GM12892 (cell line): ENCODE measurements at places on chromosomes 7 and 10.

DNA sequence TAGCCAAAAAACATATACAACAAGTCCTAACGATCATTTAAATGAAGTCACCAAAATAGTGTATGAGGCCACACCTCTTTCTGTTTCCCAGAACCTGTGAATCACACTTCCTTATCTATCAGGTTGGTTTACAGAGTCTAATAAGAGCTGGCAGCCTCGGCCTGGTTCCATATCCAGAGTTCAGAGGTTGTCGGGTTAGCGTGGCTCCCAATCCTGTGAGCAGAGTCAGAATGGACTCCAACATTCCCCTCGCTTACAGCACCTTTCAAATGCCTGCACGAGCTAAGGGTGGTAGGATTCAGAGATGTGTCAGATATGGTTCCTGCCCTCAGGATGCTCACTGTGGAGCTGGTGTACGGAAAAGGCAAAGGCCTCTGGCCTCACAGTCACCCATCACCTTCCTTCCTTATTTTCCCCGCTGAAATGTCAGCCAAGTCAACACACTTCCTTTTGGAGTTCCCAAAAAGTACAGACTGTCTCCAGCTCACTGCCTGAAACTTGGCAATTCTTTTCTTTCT, 6.0 kb downstream of the IL15RA start:
- no peak for DNase-seq

- no peak for DNase-seq
These were observed 68.9 kb downstream of the ZNF467 start for GRCh38 chr7:149704507-149704906.

DNA sequence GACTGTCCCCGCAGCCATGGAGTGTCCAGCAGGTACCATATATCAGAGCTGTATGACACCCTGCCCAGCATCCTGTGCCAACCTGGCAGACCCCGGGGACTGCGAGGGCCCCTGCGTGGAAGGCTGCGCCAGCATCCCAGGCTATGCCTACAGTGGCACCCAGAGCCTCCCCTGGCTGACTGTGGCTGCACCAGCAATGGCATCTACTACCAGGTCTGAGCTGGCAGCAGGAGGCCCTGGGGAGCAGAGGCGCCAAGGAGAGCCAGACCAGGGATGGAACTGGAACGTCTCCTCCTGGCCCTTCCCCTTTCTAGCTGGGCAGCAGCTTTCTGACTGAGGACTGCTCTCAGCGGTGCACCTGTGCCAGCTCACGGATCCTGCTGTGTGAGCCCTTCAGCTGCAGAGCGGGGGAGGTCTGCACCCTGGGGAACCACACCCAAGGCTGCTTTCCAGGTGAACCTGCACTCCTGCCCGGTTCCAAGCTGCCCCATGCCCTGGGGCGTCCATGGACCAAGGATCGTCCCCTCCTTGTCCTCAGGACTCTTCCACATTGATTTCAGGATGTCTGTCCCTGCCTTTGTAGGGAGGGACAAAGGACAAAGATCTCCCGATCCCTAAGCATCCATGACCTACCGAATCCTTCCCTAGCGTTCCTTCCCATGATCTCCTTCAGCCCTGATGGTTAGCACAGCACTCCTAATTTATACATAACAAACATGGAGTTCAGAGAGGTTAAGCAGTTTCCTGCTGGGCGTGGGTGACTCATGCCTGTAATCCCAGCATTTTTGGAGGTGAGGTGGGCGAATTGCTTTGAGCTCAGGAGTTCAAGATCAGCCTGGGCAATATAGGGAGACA, 33.3 kb downstream of the EPHB4 start:
- DNase-seq, result no peak

DNA sequence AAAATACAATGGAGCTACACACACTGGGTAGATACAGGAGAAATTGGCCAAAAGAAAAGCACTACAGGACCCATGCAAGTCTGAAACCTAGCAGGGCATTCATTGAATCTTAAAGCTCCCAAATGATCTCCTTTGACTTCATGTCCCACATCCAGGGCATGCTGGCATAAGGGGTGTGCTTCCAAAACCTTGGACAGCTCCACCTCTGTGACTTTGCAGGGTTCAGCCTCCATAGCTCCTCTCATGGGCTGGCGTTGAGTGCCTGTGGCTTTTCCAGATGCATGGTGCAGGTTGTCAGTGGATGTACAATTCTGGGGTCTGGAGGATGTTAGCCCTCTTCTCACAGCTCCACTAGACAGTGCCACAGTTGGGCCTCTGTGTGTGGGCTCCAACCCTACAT, 626.3 kb upstream of the POT1 start:
- DNase-seq, result no peak

- no peak for DNase-seq
These were observed 131.0 kb downstream of the AASS start for GRCh38 chr7:122013065-122013464.

GRCh38 chr10:98338896-98339295, 70.9 kb upstream of the LOXL4 start:
- no peak for DNase-seq

GRCh38 chr10:109430799-109431198, 492.5 kb downstream of the XPNPEP1 start:
- no peak for DNase-seq

DNA sequence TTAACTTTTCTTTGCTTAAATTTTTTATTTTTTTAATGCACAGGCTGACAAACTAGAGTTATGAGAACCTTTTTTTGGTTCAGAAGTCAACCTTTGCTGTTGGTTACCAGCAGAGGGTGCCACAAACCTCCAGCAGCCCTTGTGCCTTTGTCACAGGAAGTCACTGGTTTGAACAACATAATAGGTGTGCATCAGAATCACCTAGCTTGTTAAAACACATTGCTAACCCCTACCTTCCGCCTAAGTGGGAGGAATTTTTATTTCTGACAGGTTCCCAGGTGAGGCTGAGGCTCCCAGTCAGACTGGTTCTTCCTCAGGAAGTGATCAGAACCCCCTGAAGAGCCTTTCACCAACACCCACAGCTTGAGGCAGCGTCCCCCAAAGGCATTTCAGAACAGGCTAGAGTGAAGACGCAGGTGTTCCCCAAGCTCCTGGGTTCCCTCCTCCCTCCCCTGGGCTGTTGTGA, 22.6 kb upstream of the VDAC2 start:
- peak; percentile 41 for DNase-seq

DNA sequence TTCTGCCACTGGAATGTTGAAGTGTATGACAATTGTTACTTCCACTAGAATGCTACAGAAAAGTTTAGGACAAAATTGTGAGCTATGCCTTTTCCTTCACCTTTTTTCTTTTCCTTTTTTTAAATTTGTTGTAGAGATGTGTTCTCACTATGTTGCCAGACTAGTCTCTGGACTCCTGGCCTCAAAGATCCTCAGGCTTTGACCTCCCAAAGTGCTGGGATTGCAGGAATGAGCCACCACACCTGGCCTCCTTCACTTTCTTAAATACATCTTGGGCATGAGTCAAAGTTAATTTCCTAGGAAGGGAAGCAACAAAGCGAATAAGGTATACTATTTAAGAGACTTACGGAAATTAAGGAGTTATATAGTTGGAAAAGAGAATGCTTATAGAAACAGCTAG, 2.7 kb upstream of the SNX13 start:
- DNase-seq, result no peak

- DNase-seq, result no peak
These were observed 603.5 kb downstream of the ARL4A start for GRCh38 chr7:13290975-13291374.

- no peak for DNase-seq
These were observed 75.5 kb downstream of the PAPSS2 start for GRCh38 chr10:87734987-87735827.

DNA sequence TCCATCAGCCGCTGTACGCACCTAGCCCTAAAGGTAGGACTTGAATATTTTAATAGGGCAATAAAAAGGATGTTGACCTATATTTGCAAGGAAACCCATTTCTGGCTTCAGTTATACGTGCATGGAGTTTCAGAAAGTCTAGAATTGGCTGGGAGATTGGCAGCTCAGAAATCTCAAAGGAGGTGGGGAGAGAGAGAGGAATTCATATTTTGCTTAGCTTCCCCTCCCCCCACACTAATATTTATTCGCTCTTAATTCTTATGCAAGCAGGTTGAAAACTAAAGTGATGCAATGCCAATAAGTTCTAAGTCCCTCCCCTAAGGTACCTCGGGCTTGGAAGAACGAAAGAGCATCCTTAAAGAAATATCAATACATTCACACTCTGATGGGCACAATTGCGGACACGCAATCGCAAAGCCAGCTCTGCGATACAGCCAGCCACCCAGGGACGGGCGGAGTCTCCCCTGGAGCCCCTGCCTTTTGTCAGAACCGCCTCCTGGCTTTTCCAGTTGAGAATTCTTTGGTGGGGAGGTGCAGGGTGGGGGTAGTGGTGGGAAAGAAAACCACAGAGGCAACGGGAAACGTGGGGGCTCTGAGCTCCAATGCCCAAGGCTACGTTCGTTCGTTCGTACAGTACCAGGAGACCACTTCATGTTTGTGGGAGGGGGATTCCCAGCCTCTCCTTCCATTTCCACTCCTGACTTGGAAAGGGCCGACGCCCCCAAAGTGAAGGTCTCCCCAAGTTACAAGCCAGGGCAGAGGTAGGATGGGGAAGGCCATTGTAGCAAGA, 1.3 kb downstream of the SHH start:
- DNase-seq, result no peak

- DNase-seq, result no peak
These were observed 156.5 kb downstream of the SGMS1 start for GRCh38 chr10:50467209-50467608.

GRCh38 chr10:14543904-14544210, 213.1 kb upstream of the FRMD4A start:
- DNase-seq, result no peak

GRCh38 chr7:156927571-156928405, 21.7 kb upstream of the NOM1 start:
- no peak for DNase-seq

GRCh38 chr10:3741688-3742461, 43.1 kb downstream of the KLF6 start:
- no peak for DNase-seq

DNA sequence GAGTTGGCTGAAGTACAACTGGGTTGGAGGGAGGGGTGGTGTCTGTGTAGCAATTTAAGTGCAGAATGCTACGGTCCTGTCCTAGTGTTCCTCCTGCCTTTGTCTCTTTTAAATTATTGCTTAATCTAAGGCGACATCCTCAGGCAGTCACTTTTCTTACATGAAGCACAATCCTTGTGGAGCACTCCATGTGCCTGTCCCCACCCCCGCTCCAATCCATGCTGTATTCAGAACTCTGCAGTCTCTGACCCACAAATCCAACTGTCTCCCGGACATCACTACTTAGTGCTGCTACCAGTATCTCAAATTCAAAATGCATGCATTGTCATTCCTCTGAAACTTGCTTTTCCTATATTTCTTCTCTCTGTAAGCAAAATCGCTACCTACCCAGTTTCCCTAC, 91.4 kb upstream of the FAM133B start:
- DNase-seq, result no peak

GRCh38 chr10:91344117-91344856, 65.9 kb upstream of the HECTD2 start:
- no peak for DNase-seq

DNA sequence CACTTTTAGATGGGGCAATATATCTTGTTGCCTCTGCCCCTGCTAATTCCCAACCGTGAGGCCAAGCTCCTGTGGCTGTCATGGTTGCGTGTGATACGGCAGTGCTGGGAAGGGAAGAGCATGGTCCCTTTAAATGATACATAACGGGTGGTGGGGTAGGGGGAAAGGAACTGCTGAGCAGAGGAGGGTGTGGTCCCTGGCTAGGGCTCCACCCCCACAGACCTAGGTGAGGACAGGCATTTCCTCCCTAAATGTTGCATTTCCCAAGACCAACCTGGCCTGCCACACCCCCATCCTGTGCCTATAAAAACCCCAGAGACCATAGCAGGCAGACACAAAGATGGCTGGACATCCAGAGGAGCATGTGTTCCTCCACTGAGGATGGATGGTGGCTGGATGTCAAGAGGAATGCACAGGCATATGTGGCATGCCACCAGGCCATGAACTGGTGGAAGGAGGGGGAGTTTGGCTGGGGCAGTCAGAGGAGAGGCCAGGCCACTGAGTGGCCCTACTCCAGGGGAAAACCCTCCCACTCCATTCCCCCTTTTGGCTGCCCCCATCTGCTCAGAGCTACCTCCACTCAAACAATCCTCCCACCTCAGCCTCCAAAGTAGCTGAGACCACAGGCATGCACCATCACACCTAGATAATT, 104.0 kb downstream of the PLXDC2 start:
- no peak for DNase-seq

DNA sequence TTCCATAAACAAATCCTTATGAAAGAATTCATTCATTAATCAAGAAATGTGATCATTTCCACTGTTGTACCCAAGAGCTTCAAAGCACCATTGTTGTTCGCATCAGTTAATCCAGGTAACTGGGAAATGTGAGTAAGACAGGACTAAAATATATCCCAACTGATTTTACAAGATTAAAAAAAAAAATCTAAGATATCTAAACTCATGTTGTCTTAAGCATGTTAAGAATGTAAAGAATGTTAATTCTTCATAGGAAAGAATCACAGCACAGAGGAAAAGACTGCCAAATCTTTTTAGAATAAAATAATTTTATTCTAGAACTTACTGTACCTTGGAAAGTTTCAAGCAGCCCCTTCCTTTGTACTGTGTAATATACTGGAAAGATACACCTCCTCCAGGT, 16.4 kb downstream of the FZD1 start:
- DNase-seq, result no peak

DNA sequence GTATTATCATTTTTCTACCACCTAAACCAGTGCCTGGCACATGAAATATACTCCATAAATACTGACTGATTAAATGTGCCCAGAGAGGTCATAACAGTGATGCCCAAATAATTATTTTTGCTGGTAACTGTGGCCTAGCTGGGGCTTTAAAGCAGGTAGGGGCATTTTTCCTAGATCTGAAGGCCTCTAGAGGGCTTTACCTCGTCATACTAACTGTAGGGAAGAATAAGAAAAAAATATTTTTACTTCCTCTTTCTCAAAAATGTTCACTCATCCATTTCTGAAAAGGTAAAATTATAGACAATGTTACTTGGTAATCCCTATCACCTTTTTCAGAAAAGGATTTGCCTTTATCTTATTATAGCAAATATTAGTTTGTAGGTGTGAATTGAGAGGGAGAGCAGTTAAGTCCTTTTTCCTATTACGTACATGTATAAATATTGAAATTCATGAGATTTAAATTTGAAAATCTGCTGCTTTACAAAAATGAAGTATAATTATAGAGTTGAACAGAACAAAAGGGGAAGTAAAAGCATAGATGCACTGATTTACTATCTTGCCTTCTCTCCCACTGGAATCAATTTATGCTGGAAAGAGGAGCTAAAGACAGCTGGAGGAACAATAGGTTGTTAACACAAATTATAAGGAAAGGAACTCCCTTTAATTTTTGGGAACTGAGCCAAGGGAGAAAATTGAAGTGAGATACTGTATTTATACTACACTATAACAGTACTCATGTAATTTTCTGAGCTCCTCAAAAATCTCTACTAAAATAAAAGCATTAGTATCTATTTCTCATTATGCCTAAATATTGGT, 71.5 kb upstream of the NOBOX start:
- no peak for DNase-seq

- DNase-seq, result no peak
These were observed 132.3 kb upstream of the PLXDC2 start for GRCh38 chr10:19683960-19684359.

DNA sequence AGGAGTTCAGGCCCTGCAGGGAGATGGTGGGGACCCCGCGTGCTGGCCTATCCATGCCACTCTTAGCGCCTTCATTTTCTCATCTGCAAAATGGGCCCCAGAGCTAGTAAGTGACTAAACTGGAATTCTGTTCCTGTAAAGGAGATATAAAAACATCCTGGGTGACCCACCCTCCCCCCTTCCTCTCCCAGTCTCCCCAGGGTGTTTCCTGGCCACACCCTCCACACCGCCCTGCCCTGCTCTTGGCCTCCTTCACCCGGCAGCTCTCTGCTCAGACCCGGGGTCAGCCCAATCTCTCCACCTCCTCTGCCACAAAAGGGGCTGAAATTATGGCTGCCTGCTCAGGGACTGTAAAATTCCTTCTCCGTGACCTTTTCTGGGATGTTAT, 70.7 kb downstream of the C10orf105 start:
- DNase-seq, result no peak
